HepG2 (cell line): ENCODE measurements at places on chromosomes 4 and X. TPM values are rescaled to one million over a fixed set of nuclear protein-coding genes. Genes with fewer than 3 reads are reported as not detected.

GRCh38 chr4:108683479-108683878 lies 33.1 kb downstream of the OSTC start:
- no peaks in the 10 kb centered on the region for H3K4me1 ChIP-seq
- no peak overlapping the region for H3K27ac ChIP-seq
- H3K4me3 ChIP-seq = no peak overlapping the region
- no peaks in the 10 kb centered on the region for H3K36me3 ChIP-seq

- no peaks in the 10 kb centered on the region for H3K36me3 ChIP-seq
- no peak overlapping the region for H3K4me3 ChIP-seq
- no peak overlapping the region for H3K27ac ChIP-seq
- no peaks in the 10 kb centered on the region for H3K4me1 ChIP-seq
- H3K27me3 ChIP-seq = no peaks in the 10 kb centered on the region
These were observed 31.5 kb downstream of the RAI2 start for GRCh38 chrX:17829566-17829965.

DNA sequence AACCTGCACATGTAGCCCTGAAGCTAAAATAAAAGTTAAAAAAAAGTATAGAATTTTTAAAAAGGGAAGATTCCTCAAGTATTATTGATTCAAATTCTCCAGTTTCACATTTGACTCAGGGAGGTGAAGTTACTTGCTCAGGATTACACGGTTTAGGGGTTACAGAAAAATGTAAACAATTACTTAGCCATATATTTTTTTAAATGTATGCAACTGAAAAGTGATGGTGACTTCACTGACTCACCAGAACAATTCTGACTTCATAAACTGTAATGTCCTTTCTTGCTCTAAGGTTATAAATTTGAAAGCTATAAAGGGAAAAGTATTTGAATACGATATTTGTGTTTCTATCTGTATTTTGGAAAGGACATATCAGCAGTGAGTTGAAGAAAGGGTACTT lies 371.2 kb downstream of the SPRY1 start:
- H3K4me1 ChIP-seq = no peaks in the 10 kb centered on the region
- no peak overlapping the region for H3K4me3 ChIP-seq
- H3K27me3 ChIP-seq = no peaks in the 10 kb centered on the region
- no peaks in the 10 kb centered on the region for H3K36me3 ChIP-seq
- DNase-seq = no peak

The FHL1 gene
- total RNA-seq = not detected in 2 replicates
